Esophagus squamous epithelium (tissue), 5 donors: ENCODE measurements at places on chromosomes 2 and 18.

DNA sequence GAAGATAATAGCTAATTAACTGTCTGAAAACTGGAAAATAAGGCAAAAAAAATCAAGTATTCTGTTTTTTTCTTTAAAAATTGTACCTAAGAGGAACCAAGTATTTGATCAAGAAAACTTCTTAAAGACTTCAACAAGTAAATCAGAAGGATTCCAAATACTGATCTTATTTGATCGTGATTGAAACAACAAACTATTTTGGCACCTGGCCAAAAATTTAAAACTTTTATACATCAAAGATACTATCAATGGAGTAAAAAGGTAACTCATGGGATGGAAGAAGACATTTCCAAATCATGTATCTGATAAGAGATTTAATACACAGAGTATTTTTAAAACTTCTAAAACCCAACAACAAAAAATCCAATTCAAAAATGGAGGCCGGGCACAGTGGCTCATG lies 46.7 kb downstream of the CFAP210 start:
- DNase-seq = no peak

GRCh38 chr2:229416116-229416694 lies 145.1 kb upstream of the PID1 start:
- DNase-seq = no peak

- DNase-seq = no peak
Observed at GRCh38 chr18:64202863-64203262, 54.0 kb upstream of the LINC00305 start.

DNA sequence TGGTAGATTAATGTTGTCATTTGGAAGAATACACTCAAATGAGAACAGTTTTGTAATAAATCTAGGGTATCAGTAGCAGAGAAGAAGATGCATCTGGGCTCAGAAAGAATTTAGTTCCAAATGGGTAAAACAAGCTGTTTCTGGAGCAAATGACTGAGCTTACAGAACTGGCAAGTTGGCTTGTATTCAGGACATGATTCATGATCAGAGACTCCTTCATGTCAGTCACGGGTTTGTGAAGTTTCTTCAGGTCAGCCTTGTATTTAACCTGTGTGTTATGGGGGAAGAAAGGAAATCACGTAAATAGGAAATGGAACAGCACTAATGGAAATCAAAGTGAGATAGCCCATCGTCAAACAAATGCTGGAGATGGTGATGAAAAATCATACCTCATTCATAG lies 109.1 kb downstream of the RIF1 start:
- no peak for DNase-seq

- DNase-seq = no peak
Observed at GRCh38 chr18:22466608-22467395, 49.1 kb upstream of the CTAGE1 start.

DNA sequence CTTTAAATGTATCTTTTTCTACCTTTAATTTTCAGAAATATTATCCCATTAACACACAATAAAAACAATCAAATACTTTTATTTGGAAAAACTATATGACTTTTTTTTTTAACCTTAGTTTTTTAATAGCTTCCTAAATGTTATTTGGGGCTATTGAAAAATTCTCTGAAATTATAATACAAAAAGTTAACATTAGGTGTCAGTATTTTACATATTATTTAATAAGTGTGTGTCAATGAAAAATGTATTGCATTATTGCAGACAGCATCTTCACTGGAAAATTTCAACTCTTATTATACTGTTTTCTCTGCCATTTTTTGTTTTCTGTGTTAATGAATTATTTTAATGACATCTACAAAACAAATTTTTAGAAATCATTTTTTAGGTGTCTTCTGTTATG lies 51.1 kb upstream of the ARHGAP15 start:
- no peak for DNase-seq

- DNase-seq = peak; percentile 30
Observed at GRCh38 chr2:15730545-15731212, 139.0 kb downstream of the DDX1 start.

GRCh38 chr2:205694256-205694655 lies 12.0 kb downstream of the NRP2 start:
- no peak for DNase-seq

- DNase-seq = no peak
Observed at GRCh38 chr2:235605312-235606003, 111.6 kb downstream of the AGAP1 start.

- no peak for DNase-seq
Observed at GRCh38 chr2:190362894-190363293, 19.5 kb downstream of the INPP1 start.

DNA sequence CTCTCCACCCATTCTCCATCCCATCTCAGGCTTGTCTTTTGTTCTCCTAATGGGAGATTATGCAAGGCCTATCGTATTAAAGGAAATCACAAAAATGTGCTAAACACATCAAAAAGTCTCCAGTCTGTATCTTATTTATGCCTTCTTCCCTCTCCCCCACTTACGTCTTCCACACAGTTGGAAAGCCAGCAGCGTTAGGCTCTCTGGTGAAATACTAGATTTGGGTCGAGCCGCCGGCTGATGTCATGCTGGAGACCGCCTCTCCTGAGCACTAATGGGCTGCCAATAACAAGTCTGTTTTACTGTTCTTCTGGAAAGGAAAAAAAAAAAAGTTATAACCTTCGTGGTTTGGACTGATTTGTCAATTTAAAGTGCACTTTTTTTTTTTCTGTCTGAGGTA lies 182.7 kb upstream of the SIX2 start:
- DNase-seq = no peak

DNA sequence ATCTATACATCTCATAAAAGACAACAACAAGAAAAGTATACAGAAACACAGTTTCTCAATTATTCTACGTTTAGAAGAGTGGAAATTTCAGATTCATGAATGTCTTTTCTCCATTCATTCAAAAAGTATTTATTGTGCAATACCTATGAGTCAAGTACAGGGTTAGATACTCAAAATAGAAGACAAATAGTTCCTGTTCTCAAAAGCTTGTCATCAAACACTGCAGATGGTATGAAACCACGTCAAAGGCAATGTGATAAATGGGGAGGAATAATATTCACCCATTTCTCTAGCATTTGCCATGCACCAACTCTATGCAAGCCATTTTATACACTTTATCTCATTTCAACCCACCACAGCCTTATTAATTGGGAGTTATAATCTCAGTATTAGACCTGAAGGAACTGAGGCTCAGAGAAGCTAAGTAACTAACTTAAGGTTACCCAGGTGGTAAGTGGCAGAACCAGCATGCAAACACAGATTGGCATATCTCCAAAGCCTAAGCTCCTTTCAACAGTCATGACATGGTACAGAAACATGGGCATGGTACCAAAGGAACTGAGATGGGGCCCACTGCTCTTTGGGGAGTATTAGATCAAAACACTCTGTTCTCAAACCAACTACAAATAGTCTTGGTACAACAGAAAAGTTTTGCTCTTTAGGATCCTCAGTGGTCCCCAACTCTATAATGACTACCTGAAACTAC lies 67.2 kb upstream of the NPAS2 start:
- DNase-seq = no peak

DNA sequence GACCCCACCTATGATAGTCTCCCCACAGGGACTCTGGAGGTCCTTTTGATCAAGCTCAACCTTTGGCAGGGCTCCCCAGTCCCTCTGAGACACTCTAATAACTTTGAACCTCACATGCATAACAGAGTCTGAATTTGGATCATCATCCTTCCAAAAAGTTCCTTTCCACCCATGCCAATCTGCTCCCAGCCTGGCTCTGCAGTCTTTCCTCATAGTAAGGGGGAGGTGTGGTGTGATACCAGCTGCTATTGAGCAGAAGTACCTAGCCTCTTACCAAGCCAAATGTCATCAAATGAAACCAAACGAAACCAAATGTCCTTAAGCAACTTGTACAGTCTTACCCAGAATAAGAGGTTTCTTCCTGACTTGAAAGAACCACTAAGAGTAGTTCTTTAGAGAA lies 36.5 kb downstream of the DTNA start:
- DNase-seq = no peak

DNA sequence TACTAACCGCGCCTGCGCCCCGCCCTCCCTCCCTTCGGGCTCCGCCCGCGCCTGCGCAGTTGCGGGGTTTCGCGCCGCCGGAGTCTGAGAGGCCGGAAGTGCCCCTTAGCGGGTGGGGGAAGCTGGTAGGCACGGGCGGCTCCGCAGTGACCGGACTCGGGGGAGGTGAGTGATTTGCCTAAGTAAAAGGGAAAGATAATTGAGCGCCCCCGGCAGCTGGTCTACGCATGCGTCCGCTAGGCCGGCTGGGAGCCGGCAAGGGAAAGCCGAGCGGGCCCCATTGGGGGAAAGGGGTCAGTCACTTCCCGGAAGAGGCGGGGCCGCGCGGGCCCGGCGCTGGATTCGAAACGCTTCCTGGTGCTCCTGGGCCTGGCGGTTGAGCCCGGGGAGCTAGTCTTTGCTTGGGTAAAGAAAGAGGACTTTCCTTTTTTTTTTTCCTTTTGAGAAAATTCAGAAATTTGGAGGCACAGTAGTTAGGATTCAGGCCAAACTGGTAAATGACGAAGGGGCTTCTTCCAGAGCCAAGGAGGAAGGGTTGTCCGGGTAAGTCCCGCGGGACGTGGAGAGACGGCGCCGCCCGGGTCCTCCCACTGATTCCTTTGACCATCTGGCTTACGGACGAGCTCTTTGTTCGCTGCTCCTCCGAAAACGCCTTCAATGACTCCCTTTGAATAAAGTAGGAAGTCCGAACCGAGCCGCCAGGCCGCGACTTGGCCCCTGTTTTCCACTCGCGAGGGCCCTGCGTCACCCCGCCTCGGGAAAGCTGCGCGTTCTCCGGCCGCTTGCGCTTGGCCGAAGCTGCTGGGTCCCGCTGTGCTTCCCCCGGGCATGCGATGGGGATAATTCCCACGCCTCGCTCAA lies at the start of the genes GEN1 and SMC6:
TSS of gene GEN1 (plus strand) at position 336 of the 861 bp plus-strand sequence. CDS start 5,806 bp downstream, outside the sequence.
TSS of gene SMC6 (minus strand) at position 8 of the 861 bp plus-strand sequence. CDS start 7,864 bp downstream, outside the sequence.
- DNase-seq = peak; percentile 69

- no peak for DNase-seq
Observed at GRCh38 chr18:45805551-45805950, 19.9 kb upstream of the SIGLEC15 start.

DNA sequence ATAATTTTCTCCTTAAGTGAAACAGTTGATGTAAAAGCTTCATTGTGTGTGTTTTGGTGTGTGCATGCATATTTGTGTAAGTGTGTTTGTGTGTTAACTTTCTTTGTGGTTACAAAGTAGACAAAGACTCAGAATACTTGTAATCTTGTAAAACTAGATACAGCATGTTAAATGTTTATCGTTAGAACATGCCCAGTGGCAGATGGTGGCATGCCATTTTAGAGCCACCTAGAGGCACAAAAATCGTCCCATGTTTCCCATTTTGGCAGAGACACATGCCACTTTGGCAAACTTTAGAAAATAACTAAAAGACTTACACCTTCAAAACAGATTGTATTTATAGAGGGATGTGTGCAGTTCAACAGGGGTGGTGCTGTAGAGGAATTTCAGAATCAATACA lies 224.1 kb downstream of the LRP1B start:
- no peak for DNase-seq

DNA sequence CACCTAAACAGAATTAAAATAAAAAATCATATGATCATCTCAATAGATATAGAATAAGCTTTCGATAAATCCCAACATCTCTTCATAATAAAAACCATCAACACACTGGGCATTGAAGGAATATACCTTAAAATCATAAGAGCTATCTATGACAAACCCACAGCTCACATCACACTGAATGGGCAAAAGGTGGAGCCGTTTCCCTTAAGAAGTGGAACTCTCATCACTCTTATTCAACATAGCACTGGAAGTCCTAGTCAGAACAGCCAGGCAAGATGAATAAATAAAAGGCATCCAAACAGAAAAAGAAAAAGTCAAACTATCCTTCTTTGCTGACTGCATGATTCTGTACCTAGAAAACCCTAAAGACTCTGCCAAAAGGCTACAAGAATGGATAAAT lies 510.3 kb downstream of the ZNF804A start:
- DNase-seq = no peak

DNA sequence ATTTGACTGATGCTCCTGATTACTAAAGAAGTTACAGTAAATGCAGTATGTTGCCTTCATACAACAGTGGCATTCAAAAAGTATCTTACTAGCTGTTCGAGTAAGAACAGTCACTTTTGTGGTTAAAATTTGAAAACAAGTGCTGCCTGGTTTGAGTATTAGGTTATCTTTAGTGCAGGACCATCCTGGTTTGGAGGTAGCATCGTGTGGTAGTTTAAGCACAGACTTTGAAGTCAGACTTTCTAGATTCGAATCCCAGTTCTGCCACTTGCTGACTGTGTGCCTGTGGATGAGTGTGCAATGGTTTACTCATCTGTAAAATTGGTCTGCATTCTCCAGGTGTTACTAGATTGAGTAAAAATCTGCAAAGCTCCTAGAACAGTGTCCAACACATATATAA lies 96.8 kb downstream of the SGPP2 start:
- no peak for DNase-seq

GRCh38 chr2:67066782-67067181 lies 330.4 kb upstream of the ETAA1 start:
- no peak for DNase-seq

DNA sequence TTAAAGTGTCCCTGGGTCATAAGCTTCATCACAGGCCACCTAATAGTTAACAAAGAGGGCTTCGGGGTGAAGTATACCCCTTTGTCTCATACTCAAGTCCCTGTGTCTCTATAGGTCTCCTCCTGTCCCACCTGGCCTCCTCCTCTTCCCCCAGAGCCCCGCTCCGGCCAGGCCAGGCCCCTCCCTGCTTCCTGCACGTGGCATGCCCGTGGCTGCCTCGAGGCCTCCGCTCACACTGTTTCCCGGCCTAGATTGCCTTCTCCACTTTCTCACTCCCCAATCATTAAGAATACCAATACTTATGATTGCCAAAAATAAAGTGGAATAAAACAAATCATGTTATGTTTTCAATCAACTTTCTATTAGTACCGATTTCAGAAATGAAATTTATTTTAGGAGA lies 18.8 kb downstream of the SMYD1 start:
- DNase-seq = no peak

- no peak for DNase-seq
Observed at GRCh38 chr2:227816507-227817294, 3.1 kb downstream of the CCL20 start.
